Midbrain (tissue), 1 donor: ENCODE measurements at places on chromosomes 6 and 20.

DNA sequence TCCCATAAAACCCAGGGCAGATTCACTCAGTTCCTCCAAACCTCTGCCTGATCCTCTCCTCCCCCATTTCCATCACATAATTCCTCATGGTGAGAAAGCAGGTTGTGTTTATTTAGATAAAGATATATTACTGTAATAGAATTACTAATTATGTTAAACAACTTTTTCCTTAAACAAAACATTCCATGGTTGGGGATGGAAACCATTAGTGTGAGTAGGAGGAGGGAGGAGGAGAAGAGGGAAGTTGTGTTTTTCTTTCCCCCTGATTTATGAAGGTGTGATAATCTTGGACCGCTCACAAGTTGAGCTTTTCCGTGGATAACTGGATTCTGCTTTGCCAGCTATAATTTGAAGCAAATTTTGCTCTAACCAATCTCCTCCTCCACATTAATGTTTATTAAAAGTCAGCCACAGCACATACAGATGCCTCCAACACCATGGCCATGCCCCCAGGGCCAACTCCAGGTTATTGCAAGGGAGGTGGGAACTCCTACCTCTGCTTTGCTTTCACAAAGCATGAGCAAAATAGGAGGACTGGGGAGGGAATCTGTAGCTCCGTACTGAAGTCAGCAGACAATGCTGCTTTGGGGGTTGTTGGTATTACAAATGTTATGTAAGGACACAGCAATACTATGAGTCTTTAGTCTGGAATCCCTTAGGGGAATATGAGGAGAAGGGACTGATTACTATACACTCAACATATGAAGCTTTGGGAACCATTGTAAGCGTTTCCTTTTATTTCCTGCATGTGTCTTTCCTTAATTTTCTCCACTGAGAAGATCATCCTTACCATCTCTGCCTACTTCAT lies 542.0 kb downstream of the DHX35 start:
- no peak for DNase-seq

DNA sequence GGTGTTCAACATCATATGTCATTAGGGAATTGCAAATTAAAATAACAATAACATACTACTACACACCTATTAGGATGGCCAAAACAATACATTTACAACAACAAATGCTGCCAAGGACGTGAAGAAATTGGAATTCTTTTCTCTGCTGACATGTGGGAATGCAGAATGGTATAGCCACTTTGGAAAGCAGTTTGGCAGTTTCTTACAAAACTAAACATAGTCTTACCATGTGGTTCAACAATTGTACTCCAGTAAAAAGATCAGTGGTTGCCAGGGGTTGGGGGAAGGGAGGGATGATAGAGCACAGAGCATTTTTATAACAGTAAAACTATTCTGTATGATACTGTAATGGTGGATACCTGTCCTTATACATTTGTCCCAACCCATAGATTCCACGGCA lies 12.3 kb upstream of the CFAP206 start:
- DNase-seq: no peak

- no peak for DNase-seq
These were observed 1.6 kb downstream of the ITPR3 start for GRCh38 chr6:33622456-33623431.

GRCh38 chr20:11553603-11554002 lies 364.1 kb upstream of the BTBD3 start:
- peak; percentile 5 for DNase-seq

GRCh38 chr6:72382602-72383529 lies 239.0 kb upstream of the KCNQ5 start:
- no peak for DNase-seq

DNA sequence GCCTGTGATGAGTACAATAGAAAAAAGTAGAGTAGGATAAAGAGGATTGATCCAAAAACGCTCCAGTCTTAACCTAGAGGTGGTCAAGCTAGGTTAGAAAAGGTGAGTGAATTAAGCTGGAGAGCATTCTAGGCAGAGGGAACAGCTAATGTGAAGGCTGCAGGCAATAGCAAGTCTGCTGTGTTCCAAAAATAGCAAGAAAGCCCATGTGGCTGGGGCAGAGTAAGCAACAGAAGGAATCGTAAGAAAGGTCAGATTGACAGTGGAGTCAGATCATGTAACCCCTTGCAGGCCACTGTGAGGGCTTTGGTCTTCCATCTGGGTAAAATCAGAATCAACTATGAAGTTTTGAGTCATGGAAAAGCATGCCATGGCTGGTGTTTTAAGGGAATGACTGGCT lies 155.0 kb downstream of the OPN5 start:
- DNase-seq: no peak

DNA sequence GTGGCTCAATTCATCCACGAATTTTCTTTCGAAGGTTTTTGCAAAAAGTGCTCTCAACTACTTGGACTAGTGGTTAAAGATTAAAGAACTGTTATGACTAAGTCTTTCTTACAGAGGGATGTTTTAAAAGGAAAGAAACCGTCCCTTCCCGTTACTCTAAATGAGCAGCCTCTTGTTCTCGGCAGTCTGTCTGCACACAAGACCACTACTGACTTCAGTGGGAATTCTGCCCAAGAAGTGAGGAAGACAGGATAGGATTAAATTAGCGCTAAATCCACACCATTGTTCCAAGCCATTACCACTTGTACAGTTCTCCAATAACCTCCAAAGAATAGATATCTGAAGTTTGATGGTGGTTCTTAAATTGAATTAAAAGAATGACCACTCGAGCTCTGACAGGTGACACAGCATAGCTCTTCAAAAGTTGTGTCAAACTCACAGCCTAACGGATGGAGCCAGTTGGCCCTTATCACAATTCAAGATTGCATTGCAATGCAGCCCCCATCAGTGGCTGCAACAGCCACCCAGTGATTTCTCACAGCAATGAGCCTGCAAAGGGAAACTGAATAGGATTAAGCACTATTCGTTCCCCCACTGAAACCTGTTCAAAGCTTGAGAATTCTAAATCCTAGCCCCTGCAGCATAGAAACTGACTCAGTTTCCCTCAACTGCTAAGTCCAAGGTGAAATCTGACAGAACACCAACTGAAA lies 1.8 kb downstream of the EPB41L2 start:
- DNase-seq: peak; percentile 37

DNA sequence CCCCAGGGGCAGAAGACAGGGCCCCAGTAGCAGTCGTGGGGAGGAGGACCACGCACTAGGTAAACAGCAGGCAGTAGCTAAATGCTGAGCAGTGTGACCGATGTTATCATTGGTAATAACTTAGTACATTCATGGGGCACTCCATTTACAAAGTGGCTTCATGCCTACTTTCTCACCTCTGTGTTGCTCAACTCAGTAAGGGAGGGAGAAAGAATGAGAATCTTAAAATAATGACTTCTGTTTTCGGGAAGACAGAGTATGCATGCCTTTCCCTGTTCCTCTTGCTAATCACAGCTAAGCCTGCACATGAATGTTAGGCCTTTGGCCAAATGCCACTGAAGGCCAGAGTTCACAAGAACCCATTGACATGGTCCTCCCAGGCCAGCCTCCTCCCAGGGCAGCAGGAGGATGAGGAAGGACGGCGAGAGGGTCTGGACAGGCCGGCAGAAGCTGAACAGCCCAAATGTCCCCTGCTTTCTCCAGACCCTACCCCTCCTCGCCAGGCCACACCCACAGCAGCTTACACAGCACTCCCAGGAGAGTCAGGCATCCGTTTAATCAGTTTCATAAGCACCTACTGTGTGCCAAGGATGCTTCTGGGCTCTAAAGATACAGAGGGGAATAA lies 183.4 kb downstream of the ANKRD60 start:
- DNase-seq: no peak

DNA sequence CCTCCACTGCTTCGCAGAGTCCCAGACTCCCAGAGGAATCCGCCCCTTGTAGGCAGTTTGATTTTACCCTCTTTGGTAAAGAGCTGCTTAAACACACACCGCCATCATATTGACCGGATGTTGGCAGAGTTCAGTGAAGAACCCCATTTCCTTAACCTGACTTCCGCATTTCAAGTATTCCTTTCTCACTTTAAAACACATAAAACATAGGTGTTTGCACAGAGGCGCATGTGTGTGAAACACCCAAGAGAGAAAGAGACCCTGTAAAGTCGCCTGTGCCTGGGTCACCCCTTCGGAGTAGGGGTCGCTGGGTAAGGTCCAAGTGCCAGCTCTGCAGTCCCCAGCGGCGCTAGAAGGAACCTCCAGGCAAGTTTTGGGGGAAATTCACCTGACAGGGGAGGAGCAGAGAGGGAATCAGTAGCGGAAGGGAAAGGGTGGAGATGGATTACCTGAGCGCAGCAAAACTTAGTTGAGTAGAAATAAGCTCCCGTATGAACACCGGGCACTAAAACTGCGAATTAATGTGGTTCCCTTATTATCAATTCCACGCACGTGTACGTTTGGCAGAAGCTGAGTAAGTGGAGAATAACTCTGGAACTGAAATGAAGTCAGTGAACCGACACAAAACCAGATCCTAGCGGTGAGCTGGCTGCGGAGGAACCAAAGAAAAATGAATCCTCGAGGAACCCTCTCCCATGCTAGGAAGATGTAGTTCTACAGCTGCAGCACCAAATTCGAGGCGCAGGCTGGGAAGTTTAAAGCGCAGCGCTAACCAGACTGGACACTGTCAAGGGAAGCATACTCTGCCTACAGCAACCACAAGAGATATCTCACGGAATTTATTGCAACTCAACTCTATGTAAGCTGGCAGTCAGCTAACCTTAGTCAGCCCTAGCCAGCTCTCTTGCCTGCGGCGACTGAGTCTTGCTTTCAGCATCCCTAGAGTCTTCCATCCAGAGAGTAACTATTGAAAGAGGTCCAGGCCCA lies 3.5 kb upstream of the HTR1B start:
- DNase-seq: peak; percentile 34

GRCh38 chr20:54209216-54209813 lies 1.4 kb downstream of the PFDN4 start:
- no peak for DNase-seq

- no peak for DNase-seq
These were observed 52.2 kb downstream of the ADGB start for GRCh38 chr6:146650799-146651481.

DNA sequence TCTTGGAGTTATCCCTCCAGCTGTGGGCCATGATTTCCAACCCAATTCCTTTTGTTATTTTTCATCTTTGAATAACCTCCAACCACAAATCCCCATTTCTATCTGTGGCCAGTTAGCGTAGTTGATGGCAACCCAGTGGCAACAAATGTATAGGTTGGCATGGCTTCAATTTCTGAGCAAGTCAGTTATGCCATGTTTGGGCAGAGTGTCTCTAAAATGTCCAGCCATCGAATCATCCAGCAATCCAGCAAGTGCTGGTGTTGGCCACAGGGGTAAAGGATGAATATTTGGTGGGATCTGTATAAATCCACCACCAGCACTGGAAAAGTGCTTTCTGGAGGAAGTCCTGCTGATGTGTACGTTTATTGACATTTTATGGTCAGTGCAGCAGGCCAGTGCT lies 233.3 kb downstream of the MYLK4 start:
- DNase-seq: no peak

GRCh38 chr6:156658186-156658965 lies 118.8 kb upstream of the ARID1B start:
- no peak for DNase-seq

- DNase-seq: no peak
These were observed 294.2 kb upstream of the JARID2 start for GRCh38 chr6:14951704-14952103.

GRCh38 chr6:153963352-153963751 lies 75.7 kb upstream of the OPRM1 start:
- no peak for DNase-seq

DNA sequence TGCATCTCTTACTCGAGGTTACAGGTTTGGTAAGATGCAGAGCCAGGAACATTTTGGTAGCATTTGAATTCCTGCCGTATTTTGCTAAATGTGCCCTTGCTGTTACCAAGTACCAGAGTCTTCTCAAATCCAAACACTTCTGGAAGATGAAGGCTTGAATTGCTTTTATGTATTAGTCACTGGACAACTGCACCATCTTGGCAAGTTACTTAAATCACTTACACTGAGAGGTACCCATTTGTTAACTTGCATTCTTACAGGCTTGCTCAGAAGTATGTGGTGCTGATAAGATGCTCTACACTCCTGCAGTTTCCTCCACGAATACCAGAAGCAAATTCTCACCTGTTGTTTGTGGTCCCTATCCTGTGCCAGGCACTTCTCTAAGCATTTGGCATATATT lies 12.7 kb downstream of the IL22RA2 start:
- no peak for DNase-seq

DNA sequence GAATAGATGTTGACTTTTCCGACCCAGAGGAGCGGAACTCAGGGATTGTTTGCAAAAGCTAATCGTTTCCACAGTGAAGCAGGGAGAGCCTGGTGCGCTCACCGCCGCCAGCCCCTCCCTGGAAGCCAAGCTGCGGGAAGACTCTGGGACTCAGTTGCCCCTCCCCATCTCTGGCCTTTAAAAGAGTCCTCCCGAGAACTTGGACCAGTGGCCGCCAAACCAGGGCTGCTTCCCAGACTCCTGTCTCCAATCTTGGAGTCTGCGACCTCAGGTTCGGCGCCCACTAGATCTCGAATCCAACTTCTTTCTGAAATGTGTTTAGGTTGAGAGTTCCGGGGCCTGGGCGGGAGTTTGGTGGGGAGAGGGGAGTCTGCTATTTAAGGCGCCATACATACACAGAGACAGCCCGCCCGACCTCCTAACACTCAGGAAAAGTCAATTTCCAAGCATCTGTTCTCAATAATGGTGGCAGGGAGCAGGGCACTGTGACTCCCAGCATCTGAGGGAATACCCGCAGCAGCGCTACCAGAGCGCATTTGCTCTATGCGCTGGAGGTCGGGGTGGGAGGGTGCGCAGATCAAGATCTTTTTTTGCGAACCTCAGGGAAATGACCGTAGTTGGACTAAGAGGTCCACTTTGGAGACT lies 800 bp upstream of the GRIK2 start:
- DNase-seq: no peak

DNA sequence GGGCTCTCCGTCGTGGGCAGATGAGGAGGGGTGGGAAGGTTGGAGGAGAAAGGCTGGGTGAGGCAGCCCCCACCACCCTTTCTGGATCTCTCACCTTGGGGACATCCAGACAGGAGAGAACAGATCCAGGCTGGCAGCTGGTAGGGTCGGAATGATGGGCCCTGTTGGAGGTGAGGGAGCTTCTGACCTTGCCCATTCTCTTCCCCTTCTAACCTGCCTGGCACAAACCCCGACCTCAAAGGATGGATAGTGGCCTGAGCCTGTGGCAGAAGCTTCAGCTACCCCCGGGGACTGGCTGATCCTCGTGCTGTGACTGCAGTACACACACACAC lies 6.0 kb upstream of the NPBWR2 start:
- no peak for DNase-seq

- no peak for DNase-seq
These were observed 74.4 kb downstream of the TRAM2 start for GRCh38 chr6:52502306-52503029.

GRCh38 chr6:134553936-134554335 lies 236.0 kb upstream of the SGK1 start:
- no peak for DNase-seq
